ENCODE measurements at places on chromosomes 7 and 10.

GRCh38 chr7:155300641-155301452, 3.2 kb downstream of the INSIG1 start:
- no peak for DNase-seq

DNA sequence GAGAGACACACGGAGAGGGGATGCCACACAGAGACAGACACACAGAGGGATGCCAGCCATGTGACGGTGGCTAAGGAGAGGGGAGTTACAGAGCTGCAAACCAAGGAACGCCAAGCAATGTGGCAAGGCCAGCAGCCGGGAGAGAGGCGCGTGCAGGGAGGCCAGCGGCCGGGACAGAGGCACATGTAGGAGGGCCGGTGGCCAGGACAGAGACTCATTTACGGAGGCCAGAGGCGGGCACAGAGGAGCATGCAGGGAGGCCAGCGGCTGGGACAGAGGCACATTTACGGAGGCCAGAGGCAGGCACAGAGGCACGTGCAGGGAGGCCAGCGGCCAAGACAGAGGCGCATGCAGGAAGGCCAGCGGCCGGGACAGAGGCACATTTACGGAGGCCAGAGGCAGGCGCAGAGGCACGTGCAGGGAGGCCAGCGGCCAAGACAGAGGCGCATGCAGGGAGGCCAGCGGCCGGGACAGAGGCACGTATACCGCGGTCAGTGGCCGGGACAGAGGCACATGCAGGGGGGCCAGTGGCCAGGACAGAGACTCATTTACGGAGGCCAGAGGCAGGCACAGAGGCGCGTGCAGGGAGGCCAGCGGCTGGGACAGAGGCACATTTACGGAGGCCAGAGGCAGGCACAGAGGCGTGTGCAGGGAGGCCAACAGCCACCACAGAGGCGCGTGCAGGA, 40.4 kb downstream of the INSIG1 start:
- DNase-seq, result no peak

- peak; percentile 56 for DNase-seq
Observed at GRCh38 chr7:67625257-67625737, 628.7 kb downstream of the TYW1 start.

GRCh38 chr7:7521259-7521658, 14.4 kb downstream of the COL28A1 start:
- DNase-seq, result no peak

DNA sequence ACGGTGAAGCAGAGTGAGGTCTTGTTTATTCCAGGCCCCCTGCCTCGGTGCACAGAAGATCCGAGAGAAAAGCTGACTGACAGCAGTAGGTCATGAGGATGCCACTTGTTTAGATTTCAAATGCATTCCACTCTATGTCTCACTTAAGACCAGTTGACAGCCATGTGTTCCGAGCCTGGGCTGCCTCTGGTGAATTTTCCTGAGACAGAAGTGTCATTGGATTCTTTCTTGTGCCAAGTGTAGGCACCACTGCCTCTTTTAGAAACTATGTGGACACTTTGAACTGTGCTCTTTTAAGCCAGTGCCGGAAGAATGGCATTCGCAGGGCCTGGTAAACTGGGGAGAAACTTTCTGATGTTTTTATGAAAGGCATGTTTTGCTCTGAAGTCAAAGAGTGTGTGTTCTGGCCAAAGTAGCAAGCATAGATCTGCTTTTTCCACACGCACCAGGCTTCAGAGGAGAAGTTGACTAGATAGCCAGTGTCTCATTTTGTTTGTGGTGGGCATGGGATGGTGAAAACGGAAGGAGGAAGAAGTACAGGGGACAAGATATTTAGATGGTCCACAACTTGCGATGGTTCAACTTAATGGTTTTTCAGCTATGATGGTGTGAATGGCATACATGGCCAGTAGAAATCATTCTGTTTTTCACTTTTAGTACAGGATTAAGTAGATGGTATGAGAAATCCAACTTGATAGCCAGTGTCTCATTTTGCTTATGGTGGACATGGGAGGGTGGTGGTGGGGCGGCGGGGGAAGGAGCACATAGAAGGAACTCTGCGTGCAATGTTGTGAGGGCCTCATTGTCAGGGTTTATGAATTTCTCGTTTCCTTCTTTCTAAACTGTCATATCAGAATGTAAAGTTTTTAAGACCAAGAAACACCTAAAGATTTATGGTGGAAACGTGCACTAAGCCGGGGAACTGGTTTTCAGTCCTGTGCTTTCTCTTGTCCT, 41.5 kb downstream of the CYP17A1 start:
- DNase-seq, result no peak

DNA sequence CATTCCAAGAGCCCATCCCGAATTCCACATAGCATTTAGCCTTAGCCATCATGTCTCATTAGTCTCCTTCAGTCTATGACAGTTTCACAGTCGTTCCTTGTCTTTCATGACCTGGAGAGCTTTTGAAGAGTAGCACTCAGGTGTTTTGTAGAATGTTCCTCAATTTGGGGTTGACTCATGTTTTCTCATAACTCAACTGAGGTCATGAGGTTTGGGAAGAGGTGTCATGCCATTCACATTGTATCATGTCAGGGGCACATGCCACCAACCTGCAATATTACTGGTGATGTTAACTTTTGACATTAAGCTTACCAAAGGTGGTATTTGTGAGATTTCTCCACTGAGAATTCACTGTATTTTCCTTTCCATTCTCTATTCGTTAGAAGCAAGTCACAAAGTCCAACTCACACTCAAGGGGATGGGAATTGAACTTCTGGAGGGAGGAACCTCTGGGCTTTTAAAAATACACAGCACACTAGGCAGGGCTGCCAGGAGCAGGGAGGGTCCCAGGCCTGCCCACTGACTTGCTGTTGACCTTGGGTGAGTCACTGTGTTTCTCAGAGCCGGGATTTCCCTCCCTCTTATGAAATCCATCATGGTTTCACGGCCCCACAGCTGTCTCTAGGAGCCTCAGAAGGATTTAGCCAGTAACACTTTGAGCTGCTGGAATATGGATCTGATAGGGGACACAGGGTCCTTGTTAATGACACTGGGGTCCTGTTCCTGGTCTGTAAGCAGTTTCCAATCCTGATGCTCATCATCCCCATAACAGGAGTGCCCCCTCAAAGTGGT, 74.4 kb upstream of the TCF7L2 start:
- DNase-seq, result peak; percentile 55

DNA sequence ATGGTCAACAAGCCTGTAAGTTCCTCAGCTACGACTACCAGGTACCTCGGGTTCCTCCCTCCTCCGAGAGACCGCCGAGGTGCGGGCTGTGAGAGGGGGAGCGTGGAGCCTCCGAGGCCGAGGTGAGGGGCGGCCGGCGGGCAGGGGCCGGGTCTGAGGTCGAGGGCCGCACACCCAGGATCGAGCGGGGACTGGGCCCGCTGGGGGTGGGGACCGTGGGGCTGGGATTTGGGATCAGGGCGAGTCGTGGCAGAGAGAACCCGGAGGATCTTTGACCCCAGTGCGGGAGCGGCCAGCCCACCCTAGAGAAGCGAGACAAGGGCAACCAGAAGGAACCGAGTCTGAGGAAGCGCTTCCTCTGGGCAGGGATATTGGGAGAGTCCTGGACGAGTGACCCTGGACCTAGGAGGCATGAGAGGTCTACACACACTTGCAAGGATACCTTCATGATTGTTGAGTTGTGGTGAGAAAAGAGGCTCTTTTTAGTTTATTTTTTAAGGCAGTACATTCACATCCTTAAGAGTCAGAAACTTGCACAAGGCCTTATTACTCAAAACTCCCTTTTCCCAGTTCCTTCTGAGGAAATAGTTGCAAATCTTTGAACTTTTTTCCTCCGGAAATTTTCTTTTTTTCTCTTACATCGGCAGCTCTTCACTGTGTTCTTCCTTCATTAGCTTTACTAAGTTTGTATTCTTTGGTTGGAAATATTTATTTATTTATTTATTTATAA, 395 bp downstream of the ZNF487 start:
- DNase-seq, result no peak

DNA sequence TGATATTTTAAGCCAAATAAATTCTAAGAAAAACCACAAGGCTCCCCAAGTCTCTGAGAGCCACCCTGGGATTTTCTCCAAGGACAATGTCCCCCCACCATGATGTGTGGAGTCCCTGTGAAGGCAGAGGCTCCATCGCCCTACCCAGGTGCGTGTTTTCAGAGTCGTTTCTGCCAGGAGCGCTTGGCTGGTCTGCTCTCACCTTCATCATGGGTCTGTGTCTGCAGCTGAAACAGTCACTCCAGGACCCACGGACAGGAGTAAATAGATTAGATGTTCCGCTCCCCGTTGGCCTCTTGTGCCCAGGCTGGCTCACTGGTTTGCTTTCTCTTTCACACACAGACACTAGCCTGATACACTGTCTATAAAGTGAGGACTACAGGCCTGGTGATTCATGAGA, 217.5 kb downstream of the SFMBT2 start:
- DNase-seq, result no peak

DNA sequence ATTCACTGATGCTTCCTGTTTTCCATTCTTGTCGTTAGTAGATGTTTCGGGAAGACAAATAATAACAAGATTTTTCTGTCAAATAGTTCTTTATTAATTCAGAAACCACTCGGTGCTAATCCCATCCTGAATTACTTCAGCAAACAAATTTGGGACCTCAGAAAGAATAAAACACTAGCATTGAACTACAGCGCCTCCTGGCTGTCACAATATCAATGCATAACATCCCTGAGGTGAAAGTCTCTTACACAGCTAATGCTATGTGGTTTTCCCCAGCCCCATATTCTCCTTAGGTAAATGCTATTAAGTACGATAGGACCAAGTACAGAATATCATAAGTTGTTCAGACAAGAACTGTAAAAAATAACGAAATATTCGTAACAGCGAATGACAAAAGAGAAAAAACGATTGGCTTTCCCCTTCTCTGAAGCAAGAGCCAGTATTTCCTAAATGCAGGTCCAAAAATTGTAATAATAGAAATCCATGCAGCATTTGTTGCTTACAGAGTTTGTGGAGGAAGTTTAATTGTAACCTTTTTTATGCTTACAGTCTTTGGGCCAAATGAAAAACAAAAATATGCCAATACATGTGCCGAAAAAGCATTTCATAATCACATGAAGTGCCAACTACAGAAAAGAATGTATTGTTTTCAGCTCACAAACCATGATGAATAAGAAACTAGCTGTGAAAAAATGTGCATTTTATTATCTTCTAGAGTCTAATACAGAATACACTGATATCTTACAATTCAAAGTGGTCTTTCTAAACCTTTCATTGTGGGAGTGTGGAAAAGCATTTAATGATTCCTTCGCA, 47.3 kb downstream of the MYPN start:
- peak; percentile 64 for DNase-seq
